Stimulated activated CD8-positive, alpha-beta memory T cell treated with anti-CD3 and anti-CD28 coated beads, Interleukin-15, amount 100 ng/mL, for 24 hours (primary cell): ENCODE measurements at places on chromosomes 2 and 18.

DNA sequence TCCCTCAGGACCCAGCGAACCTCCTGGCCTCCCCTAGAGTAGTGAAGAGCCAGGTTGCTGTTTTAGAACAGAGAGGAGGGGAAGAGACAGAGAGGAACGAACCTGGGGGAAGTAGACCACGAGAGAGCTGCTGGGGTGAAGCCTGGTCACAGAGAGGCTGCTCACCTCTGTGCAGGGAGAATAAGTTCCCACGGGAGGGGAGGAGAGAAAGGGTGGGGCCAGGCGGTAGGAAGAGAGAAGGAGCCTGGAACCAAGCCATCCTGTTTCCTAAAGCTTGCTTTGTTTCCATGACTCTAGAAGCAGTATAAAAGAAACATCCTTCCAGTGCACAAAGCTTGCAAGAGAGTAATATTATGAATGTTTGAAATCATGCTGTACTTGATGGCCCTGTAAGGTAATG lies 147.9 kb downstream of the MYT1L start:
- no peak for DNase-seq

DNA sequence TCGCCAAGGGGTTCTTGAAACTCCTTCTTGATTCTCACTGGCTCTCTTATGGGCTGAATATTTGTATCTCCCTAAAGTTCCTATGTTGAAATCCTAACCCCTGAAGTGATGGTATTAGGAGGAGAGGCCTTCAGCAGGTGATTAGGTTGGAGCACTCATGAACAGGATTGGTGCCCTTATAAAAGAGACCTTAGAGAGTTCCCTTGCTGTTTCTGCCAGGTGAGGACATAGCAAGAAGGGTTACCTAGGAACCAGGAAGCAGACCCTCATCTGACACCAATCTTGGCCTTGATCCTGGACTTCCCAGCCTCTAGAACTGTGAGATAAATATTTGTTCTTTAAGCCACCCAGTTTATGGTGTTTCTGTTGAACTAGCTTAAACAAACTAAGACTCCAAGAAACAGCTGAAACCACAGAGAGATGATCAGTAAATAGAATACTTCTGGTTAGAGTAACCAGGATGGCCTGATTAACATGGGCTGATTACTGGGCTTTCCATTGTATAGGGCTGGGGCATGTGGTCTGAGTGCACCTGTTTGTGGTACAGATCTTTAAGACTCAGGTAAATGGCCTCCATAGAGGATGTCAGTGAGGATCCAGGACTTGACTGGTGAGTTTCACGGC lies 7.7 kb upstream of the CDC42EP3 start:
- DNase-seq, result no peak

GRCh38 chr2:234797566-234798250 lies 154.1 kb upstream of the SH3BP4 start:
- DNase-seq, result no peak

- DNase-seq, result no peak
These were observed 70.9 kb upstream of the LGALSL start for GRCh38 chr2:64383016-64383591.

DNA sequence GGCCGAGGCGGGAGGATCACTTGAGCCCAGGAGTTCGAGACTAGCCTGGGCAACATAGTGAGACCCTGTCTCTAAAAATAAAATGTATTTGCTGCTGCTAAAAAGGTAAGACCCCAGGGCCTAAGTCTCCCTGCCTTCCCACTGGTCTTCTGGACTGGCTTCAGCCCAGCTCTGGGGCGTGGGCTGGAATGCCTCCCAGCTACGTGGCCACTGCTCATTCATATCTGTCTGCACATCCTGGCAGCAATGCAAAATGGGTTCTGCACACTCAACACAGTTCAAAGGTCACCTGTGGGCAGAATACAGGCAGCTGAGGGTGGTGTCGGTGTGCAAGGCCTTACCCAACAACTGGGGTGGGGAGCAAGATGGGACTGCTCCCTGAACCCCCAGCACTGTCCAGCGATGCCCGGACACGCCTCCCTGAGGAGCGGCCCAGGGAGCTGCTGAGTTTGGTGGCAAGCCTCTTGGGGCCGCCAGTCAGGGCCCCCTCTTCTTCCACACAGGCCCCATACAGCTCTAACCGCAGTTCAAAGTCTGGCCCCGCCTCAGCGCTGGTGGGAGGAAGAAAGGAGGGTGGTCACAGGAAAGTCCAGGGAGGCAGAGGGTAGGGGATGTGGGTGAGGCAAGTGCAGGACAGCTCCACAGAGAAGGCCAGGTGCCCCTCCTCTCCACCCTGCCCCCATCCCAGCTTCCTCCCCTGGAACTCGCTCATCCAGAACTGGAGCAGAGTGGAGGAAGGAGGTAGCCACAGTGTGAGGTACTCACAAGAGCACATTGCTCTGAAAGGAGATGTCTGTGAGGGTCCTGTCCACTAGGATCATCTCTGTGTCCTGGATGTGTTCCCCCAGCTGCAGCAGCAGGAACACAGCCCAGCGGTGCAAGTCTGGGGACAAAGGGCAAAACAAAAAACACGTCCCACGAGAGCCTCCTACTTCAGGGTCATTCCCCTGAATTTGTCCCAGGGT lies 8.2 kb downstream of the WDR54 start:
- no peak for DNase-seq

DNA sequence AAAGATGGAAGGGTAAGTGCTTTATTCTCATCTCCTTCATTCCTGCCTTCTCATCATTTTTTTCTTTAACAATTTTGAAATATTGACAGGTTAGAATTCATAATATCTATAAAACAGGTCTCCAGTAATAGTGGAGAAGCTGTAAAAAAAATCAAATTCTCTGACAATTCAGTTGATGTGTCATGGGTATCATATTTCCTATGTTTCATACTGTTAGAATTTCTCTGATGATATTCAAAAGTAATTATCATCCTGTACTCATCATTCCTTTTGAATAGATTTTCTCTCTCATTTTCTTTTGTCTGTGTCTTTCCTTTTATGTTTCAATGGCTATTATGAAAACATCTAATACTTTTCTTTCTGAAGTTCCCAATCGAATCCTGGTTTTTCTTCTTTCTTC lies 97.7 kb downstream of the CPS1 start:
- DNase-seq, result no peak

DNA sequence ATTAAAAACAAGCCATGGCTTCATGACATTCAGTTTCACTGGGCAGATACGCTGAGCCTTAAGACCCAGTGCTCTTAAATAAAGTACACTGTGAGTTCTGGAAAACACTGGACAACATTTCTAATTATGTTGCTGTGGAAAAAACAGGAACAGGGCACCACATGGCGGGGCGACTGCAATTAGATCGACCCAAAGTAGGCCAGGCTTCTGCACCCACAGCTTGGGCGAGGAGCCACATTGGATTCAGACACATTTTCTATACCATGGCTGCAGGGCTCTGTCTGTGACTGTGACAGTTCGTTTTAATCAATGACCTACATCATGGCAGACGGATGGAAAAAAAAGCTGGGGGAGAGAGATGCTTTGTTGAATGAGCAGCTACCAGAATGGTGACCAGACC lies 227.2 kb upstream of the HS6ST1 start:
- DNase-seq, result no peak

GRCh38 chr2:207467716-207468347 lies 61.9 kb upstream of the CREB1 start:
- DNase-seq, result no peak

- DNase-seq, result no peak
These were observed 50.4 kb upstream of the AFF3 start for GRCh38 chr2:100192825-100193224.

DNA sequence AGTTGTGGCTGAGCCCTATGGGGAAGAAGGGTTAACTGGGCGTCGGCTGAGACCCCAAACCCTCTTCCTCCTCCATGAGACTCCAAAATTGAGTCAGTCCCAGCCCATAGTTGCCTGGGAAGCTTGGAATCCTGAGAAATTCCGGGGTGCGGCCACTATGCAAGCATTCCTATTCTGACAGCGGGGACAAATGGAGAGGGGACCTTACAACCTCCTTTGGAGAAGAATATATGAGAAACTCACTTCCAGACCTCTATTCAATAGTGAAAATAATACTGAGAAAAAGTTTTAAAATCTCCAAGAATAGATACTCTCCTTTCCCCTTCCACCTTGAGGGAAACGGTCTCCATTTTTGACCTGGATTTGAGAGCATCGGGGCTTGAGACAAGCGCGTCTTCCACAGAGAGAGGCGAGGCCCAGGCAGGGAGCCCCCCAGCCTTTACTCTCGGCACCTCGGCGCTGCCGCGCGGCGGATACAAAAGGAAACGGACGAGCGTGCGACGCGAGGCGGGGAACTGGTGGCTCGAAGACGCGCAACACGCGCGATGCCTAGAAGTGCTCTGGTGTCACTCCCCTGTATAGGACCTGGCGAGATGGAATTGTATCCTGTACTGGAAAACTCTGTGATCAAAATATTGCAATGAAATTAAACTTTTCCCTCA lies 11.1 kb downstream of the NR4A2 start:
- no peak for DNase-seq

- no peak for DNase-seq
These were observed 55.2 kb upstream of the BCL11A start for GRCh38 chr2:60608679-60609078.

DNA sequence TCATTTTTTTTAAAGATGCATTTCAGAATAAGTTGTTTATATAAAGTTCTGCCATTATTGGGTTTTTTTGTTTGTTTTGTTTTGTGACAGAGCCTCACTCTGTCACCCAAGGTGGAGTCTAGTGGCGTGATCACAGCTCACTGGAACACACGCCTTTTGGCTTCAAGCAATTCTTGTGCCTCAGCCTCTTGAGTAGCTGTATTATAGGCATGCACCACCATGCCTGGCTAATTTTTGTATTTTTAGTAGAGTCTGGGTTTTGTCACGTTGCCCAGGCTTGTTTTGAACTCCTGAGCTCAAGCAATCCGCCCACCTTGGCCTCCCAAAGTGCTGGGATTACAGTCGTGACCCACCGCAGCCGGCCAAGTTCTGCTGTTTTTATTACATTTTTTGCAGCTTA lies 72.3 kb downstream of the R3HDM1 start:
- no peak for DNase-seq

- no peak for DNase-seq
These were observed 418.0 kb upstream of the TNP1 start for GRCh38 chr2:217277646-217278398.

GRCh38 chr2:182372661-182373060 lies 54.2 kb downstream of the PDE1A start:
- DNase-seq, result no peak

DNA sequence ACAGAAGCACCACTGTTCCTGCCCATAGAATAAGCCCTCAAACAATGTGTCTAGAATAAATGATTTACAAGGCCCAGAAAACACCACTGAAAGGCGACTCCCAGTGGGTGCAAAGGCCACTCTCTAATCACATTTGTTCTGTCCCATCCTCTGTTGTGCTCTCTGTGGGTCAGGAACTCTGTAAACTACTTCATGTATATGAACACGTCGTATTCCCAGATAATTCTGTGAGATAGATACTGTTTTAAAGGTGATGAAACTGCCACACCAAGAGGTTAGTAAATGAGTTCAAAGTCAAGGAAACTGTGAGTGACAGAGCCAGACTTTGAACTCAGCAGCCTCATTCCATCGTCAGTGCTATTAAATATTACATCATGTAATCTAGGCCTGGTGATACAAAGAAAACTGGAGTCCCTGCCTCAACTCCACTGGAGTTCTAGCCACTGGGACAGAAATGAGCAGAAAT lies 269.7 kb upstream of the DCC start:
- DNase-seq, result no peak

GRCh38 chr2:221569871-221570270 lies 2.2 kb downstream of the EPHA4 start:
- DNase-seq, result no peak

DNA sequence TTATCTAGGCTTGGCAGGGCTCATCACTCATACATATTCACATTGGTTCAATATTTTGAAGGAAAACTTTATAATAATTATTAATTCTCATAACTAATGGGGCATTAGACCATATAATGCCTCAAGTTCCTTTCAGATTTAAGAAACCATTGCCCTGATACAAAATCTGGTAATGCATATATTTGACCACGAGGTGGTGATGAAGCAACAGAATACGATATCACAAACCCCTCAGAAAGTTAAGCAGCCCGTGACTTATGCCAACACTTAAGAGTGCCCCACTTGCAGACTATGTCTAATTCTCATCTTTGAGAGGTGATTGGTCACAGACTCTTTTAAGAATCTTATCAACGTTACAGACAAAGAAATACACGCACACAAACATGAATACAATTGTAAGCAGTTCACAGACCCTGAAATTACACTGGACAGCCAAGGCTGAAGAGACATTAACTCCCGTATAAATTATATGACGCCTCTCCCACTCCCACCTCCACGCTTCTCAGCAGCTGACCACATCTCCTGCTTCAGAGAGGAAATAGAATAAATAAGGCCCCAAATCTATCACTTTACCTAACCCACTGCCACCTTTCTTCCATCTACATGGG lies 20.7 kb upstream of the DNAH6 start:
- DNase-seq, result no peak

DNA sequence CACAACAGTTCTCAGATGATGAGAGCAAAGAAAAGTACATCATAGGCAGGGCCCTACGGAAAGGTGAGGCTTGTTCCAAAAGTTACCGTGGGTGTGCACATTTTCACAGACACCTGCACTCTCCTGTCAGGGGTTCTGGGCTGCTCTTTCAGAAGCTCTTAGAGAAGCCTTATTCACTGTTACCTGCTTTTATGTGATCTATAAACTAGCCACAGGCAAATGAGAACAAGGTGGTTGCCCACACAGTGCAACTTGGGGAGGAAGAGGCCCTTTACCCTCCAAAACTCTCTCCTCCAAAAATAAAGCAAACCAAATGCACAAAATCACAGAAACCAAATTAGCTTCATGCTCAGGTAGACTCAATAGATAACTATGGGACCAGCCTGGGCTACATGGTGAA lies 11.1 kb upstream of the CUL3 start:
- no peak for DNase-seq

GRCh38 chr2:45285311-45285710 lies 276.1 kb upstream of the SIX2 start:
- DNase-seq, result no peak

DNA sequence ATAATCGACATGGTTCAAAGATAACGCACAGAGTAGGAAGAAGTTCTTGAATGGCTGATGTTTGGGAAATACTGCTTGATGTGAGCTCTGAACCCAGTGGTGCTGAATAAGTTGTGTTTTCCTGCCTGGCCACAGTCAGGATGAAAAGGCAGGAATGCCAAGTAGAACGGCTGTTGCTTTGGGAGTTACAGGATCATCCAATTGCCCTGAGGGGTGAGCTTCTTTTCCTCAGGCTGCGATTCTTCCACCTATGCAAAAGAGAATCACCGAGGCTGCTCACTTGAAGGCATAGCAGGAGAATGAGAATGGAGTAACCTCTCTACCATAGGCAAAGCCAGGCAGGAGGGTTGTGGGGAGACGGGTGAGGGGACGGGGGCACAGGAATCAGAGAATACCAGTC lies 14.4 kb upstream of the IGFBP2 start:
- DNase-seq, result no peak
